ENCODE measurements at places on chromosomes 7 and 10.

GRCh38 chr10:98309366-98310355 lies 41.7 kb upstream of the LOXL4 start:
- DNase-seq: peak; percentile 14

GRCh38 chr10:32114508-32114907 lies 58.3 kb upstream of the KIF5B start:
- no peak for DNase-seq

DNA sequence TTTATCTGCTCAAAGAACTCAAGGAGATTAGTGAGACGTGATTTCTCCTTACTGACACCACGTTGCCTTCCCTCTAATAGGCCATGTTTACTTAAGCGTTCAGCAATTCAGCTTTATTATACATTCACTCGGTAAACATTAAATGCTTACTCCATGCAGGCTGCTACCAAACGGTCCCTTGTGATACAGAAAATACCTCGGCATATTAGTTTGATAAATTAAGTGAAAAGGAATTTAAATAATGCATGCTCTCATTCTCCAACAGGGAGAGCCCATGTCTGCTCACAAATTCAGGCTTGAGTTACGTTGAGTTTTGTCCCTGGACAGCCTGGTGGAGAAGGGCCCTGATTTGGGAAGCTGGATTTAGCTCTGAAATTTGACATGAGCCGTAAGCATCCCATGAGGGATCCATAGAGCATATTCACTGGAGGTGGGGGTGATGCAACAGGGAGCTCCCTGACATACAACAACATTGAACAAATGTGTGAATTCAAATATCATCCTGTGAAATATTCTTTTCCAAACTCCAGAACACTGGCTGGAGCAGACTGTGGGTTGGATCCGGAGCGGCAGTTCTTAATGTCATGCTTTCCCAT lies 86.3 kb downstream of the TBXAS1 start:
- DNase-seq: no peak

DNA sequence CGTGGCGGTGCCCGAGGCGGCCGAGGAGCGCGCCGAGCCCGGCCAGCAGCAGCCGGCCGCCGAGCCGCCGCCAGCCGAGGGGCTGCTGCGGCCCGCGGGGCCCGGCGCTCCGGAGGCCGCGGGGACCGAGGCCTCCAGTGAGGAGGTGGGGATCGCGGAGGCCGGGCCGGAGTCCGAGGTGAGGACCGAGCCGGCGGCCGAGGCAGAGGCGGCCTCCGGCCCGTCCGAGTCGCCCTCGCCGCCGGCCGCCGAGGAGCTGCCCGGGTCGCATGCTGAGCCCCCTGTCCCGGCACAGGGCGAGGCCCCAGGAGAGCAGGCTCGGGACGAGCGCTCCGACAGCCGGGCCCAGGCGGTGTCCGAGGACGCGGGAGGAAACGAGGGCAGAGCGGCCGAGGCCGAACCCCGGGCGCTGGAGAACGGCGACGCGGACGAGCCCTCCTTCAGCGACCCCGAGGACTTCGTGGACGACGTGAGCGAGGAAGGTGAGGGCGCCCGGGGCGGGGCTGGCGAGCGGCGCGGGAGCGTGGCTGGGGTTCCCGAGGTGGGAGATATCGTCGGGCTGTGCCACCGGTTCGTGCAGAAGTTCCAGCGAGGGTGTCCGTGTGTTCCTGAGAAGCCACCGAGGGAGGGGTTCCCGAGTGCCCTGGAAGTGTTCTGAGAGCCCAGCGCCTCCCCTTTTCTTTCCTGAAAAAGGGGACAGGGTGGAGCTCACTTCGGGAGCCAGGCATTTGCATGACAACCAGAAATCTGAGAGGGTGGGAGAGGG lies 495 bp downstream of the EIF3B start:
- no peak for DNase-seq

- DNase-seq: no peak
Measured at GRCh38 chr7:42494736-42495135, 257.7 kb upstream of the GLI3 start.

All from CD4-positive, alpha-beta T cell treated with Interleukin-1 beta for 1 hour (primary cell).